ENCODE measurements at places on chromosomes 5 and 9.

GRCh38 chr5:59301727-59302126, 591.8 kb downstream of the PDE4D start:
- DNase-seq: no peak

DNA sequence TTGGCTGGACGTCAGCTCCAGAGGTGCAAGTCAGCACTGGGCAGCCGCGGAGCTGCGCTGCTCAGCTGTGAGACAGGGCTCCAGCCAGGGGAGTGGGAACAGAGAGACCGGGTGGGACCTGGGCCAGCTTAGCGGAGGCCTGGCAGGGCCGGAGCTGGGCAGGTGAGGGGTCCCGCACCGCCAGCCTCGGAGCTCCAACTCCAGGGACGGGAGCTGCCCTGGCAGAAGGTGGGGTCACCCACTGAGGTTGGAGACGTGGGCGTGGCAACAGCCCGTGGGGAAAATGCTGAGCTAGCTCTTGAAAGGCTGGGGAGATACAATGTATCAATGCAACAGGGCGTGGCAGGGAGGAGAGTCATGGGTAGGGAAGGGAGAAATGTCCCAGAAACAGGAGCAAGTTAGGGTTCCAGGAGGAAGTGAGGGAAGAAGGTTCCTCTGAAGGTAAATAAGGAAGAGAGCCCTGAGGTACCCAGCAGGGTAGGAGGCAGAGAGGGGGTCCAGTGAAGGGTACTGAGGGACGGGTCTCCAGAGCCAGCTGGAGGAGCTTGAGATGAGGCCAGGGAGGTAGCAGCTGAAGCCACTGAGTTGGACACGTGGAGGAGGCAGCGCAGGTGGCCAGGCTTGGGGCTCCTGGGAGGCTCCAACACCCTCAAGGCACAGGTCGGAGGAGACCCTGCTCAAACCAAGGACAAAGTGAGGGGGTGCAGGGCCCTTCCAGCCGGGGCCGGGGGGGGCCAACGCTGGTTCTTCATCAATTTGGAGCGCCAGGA, 736 bp upstream of the NKD2 start:
- no peak for DNase-seq

DNA sequence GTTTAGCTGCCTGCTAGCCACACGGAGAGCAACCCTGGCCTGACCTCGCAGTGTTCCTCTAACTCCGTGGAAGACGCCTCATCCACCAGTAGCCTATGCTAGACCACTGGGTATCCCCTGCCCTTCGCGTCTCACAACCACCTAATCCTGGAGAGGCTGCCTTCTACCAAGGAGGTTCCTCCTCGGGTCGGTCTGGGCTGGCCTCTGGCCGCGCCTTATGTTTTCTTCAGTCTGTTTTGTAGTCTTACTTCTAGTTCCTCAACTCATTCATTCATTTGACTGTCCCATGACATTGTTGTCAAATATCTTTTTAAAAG, 1.6 kb upstream of the TPM2 start:
- DNase-seq: no peak

DNA sequence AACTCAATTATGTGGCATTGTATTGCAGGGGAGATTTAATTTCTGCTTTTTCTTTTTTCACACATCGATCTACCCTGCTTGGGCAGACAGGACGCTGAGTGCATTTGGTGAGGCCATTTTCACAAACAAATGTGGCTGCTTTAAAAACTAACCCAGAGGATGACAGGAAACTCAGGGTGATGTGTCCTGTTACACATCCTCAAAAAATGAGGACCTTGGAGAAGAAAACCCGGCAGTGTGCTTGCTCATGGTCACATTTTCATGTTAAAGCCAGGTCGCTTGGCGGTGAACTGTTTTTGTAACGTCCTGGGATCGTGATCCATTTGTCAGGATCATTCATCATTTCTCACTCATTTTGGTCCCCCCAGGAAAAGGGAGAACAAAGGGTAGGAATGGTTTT, 478.3 kb upstream of the ADAMTS16 start:
- DNase-seq: no peak

DNA sequence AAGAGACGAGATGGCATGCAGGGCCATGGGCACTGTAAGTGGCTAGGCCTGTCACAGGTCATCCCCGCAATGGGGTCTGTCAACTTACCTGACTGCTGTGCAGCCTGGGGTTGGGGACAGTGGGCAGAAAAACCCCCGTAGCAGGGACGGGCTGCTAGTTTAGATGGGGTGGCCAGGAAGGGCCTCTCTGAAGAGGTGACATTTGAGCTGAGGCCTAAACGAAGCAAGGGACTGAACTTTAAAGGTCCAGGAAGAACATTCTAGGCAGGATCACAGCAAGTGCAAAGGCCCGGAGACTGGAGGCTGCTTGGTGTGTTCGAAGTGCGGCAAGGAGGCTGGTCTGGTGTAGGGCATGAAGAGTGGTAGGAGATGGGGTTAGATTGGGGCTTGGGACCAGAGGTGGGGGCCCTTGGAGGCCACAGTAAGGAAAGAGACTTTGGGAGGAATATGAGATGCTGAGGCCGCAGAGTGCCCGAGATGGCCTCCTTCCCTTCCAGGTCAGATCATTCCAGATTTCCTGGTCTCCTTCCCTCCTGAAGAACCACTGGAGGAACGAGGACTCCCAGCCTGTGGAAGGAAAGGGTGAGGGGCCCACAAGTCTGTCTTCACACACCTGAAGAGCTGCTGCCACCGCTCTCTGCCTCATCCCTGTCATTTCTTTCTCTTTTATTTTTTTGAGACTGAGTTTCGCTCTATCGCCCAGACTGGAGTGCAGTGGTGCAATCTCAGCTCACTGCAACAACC, 37.9 kb upstream of the SH3PXD2B start:
- DNase-seq: no peak

DNA sequence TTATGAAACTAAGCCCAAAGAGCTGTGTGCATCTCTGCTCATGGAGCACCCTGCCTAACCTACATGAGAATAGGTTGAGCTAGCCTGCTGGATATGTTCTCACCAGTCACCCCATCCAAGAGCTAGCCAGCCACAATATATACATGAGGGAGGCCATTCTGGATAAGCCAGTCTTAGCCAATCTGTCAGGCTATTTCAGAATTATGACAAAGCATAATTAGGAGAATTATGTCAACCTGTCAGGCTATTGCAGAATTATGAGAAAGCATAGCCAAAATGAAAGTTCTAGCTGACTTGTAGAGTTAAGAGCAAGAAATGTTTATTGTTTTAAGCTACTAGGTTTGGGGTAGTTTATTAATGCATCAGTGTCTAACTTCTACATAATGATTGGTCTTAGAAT, 189.8 kb downstream of the WDR70 start:
- no peak for DNase-seq

- no peak for DNase-seq
Measured at GRCh38 chr5:134944630-134945029, 23.1 kb upstream of the CATSPER3 start.

- DNase-seq: no peak
Measured at GRCh38 chr9:99130069-99130468, 25.2 kb downstream of the TGFBR1 start.

- no peak for DNase-seq
Measured at GRCh38 chr9:133276001-133276884, 1.2 kb upstream of the ABO start.

DNA sequence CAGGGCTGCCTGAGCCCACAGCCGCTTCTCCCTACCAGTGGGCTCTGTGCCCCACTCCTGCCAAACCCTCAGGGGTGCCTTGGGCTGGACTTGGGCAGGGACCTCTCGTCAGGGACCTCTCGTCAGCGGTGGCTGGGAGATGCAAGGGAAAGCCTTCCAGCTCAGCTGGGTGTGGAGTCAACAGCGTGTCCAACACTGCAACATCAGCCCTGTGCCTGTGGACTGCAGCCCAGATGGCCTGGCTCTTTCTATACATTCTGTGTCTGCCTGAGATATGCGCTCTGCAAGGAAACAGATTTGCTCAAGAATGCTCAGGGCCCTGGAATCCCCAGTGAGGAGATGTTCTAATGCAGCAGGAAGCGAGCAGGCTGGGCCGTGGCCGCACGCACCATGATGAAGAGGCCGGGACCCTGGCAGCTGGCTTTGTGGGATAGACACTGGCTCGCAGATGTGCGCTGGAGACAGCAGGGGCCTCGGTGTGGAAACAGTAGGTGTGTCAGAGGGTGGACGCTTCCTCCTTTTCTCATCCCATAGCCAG, 85.0 kb upstream of the COL5A1 start:
- DNase-seq: no peak

DNA sequence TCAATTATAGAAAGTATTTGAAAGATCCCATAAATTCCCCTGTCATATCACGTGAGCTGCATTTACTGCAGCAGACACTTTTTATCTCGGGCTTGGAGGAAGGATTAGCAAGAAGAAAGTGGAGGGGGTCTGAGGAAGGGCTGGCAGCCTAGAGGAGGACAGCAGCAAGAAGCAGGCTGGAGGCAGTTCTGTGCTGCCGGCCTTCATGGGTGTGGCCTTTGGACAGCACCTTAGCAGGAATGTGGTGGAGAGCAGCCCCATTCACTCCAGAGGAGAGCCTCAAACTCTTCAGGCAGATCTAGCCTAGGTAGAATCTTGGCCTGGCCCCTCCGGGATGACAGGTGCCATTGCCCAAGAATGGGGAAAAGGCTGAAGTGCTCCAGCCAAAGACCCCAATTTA, 89.8 kb upstream of the GABRP start:
- no peak for DNase-seq

GRCh38 chr5:78781611-78782286, 133.2 kb upstream of the LHFPL2 start:
- DNase-seq: no peak

DNA sequence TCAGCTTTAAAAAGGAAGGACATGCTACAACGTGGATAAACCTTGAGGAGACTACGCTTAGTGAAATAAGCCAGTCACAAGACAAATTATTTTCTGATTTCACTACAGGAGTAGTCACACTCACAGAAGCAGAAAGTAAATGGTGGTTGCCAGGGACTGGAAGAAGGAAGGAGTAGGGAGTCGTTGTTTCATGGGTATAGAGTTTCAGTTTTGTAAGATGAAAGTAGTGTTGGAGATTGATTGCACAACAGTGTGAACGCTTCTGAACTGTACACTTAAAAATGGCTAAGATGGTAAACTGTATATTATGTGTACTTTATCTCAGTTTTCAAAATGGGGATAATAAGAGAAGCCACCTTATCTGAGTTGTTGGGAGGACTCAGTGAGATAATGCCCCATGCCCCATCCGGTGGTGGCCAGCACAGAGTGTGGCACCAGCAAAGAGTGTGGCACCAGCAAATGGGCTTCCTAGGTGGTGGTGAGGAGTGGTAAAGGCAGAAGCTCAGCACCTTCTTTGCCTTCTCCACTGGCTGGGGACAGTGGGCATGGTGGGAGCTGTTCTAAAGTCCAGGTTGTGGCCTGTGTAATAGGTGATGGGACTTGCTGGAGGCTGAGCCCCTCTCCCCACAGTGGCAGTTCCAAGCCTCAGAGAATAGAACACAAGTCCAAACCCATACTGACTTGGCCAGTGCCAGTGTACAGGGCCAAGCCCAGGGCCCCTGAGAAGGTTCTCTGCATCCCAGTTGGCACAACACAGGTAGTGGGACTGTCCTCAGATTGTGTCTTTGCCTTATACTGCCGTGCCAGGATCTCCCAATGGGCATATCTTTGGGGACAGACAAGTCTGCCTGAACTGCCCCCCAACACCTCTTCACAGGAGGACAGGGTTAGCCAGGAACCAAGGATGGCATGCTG, 4.4 kb downstream of the SLC22A4 start:
- DNase-seq: no peak

Data from activated CD8-positive, alpha-beta memory T cell treated with anti-CD3 and anti-CD28 coated beads for 48 hours (primary cell).